ENCODE measurements at places on chromosomes 6 and 20.

DNA sequence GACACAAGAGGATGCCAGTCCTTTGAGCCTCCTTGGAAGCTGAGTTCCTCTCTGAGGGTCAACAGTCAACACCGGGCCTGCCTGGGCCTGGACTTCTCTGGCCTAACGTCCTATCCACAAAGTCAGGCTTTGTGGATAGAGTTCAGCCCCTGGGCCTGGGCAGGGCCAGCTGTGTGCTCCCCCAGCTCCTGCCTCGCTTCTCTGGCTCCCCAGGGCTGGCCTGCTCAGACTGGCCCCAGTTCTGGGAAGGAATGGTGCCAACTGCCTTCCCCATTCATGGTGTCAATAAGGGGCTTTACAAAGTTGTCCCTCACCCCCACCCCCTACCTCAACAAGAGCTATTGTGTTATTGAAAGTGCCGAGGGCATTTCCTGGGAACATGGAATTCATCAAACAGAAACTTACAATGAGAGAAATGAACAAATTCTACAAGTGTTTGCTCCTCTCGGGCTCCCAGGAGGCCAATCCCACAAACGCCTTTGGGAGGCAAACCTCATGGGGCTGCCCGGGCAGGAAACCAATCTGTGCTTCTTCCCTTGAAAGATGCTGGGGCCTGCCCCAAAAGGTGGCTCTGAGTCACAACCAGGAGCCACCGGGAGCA lies 26.5 kb upstream of the PPP1R14C start:
- DNase-seq, result no peak

GRCh38 chr6:43334466-43335095 lies 26.0 kb upstream of the CRIP3 start:
- DNase-seq, result no peak

GRCh38 chr20:63701051-63701328 lies 4.5 kb downstream of the TNFRSF6B start:
- DNase-seq, result no peak

DNA sequence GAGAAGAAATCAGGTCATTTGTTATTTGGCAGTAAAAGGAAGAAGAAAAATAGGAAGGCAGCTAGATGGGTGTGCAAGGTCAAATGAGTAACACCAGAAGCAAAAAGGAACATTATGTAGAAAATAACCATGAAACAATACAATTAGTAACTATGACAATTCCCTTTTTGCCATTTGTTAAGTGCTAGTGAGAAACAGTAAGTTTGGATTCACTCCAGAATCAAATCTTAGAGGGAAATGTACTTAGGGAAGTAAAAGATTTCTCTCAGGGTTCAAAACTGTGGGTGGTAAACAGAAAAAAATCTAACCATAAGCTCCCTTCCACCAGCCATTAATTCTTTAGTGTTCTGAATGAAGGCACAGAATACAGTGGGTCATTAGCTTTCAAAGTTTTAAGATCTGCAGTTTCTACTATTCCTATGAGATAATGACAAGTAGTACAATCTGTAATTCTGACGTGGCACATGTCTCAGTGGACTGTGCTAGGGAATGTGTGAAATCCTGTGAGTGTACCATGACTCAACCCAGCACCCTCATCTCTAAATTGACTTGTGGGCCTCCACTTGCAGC lies 17.1 kb downstream of the REPS1 start:
- DNase-seq, result no peak

- DNase-seq, result no peak
Measured at GRCh38 chr6:136975089-136975715, 53.1 kb downstream of the SLC35D3 start.

DNA sequence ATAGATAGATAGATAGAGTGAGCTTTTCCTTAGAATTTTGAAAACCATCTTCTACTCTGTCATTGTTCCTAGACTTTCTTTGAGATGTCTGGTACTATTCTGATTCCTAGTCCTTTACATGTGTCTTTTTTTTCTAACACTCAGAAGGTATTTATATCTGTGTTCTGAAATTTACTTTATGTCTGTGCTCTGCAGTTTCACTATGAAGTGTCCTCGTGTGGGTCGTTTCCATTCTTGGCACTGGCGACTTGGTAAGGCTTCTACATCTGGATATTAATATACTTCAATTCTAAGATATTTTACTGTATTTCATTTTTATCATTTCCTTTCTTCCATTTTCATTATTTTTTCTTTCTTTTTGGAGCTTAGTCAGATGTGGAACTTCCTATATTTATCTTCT lies 87.0 kb downstream of the FHL5 start:
- DNase-seq, result no peak

- no peak for DNase-seq
Measured at GRCh38 chr6:123785039-123785438, 18.6 kb upstream of the NKAIN2 start.

DNA sequence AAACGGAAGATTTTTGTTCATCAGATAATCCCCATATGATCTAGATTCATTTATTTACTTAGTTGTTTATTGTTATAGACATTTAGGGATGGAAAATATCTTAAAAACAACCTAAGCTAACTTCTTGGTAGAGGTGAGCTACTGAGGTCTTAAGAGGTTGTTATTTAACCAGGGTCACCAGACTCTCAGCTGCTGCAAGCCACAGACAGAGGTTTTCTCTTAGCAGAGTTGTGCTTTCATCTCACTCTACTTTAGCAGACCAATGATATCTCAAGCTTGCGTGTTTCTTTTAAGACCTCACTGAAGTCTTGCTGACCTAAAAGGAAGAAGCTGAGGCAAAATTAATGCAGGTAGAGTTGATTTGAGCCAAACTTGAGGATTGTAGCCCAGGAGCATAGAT lies 43.6 kb downstream of the NCOA7 start:
- no peak for DNase-seq

GRCh38 chr20:45052698-45053429 lies 48.1 kb downstream of the KCNS1 start:
- DNase-seq, result no peak

DNA sequence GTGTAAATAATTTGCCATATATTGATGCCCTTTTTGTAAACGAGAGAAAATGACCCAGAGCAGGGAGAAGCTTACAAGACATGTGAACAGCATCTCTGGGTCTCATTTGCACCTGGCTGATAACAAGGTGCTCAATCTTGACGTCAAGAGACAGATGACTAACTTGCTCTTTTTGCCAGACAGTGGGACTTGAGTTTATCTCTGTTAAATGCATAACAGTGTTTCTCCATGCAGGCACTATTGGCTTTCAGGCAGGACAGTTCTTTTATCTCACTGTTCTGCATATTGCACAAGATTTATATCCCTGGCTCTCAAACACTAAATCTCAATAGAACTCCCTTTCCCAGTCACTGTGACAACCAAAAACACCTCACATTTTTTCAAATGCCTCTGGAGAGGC lies 56.4 kb downstream of the RFX6 start:
- DNase-seq, result no peak

DNA sequence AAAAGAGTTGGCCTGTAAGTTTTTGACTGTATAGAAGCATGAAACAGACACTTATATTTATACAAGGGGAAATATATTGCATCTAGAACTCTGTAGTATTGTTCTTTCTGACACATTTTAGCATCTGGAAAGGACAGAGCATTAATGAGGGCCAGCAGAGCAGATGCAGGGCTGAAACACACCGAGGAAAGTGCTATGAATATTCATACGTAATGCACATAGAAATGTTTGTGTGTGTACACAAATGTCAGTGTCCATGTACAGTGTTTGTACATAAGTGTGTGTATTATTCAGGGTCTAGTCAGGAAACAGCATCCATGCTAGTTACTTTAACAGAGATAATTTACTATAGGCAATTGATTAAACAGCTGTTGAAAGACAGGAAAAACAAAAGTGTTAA lies 146.5 kb upstream of the DTNBP1 start:
- DNase-seq, result no peak

- peak; percentile 20 for DNase-seq
Measured at GRCh38 chr6:168158213-168158979, 79.4 kb upstream of the FRMD1 start.

DNA sequence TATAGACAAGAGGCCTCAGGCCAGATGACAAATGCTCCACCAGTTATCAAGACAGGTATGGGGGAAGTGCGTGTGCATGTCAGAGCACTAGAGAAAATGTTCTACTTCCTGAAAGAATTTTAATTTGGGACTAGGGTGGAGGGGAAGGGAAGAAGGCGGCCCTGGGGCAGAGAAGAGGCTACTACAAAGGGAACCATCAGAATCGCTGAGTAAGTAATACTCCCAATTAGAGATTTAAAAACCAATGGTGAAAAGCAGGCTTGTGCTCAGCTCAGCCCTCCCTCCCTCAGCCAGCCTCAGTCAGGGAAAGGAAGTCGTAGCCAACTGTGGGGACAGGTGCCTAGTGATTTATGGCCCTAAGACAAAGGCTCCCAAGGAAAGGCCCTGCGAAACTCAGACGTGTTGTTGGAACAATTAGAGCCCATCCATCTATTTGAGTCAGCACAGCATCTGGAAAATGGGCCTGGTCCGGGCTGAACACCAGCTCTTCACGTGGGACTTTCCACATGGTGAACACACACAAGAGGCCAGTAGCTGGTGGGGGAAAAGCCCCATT lies 15.0 kb upstream of the MAFB start:
- no peak for DNase-seq

- DNase-seq, result no peak
Measured at GRCh38 chr6:19812512-19813119, 24.6 kb upstream of the ID4 start.

DNA sequence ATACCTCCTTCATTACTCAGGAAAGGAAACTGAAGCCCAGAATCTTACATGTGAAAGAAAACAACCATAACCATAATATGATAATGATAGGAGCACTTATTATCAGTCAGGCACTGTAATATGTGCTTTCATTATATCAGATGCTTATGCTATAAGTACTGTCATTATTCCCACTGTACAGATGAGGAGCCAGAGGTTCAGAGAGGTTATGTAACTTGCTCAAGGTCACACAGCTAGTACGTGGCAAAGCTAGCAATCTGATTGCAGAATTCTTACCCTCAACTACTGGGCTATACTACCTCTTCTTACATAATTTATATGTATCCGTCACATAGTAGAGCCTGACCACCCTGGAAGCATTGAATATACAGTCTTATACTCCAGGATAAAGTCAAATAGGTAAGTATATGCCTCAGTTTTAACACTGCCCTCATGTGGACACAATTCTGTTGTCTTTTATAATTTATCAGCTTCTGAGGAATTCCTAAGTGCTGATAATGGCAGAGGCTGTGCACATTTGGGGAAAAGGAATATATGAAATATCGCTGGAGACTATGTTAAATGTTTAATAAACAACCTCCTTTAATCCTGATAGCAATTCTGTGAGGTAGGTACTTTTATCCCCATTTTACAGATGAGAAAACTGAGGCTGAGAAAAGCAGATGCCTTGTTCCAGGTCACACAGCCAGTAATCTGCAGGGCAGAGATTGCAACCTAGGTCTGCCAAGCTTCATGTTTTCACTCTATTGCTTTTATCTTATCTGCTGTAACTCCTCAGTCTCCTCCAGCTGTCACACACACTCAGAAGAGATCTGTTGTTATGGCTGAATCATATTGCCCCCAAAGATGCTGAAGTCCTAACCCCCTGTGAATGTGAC lies 13.4 kb downstream of the BCAS1 start:
- no peak for DNase-seq

- no peak for DNase-seq
Measured at GRCh38 chr6:139142262-139142661, 7.4 kb downstream of the HECA start.

DNA sequence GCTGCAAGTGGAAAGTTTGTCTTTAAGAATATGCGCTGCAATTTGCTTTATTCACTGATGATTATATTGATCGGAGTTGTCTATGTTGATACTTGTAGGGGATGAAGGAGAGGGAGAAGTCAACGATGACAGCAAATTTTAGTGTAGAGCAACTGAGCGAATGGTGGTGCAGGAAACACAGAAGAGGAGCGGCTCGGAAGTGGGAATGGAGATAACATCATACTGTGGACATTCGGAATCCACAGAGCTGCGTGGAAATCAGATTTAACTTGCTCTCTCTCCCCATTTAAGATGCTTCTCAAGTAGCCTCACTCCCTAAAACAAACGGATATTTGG lies 722 bp upstream of the TMEM14B start:
- no peak for DNase-seq

- DNase-seq, result peak; percentile 61
Measured at GRCh38 chr6:89834884-89835792, 5.5 kb downstream of the CASP8AP2 start.

GRCh38 chr6:7218406-7218988 lies 94.5 kb downstream of the SSR1 start:
- DNase-seq, result no peak

DNA sequence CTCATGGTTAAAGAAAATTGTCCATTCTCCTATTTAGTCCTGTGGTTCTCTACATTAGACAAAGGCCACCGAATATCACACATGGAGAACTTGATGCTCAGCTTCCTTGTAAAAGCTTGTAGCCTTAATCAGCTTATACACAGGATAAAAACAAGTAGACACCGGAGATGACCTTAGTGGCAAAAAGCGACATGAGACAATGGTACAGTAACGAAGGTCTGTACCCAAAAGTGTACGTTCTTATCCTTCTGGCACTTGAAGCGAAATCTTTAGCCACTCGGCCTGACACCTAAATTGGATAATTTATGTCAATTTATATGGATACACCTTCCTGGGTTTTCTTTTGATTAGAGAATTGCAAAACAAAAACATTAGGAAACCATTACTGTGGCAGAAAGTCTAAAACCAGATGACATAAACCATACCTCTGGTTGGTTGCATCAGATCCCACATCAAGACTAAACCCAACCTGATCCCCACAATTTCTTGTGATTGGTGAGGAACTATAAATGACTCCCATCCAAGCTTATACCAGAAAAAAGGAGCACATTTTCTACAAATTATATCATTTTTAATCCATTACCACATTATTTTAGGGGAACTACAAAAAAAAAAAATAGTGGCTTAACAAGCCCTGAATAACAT lies 6.1 kb downstream of the RBM39 start:
- no peak for DNase-seq

DNA sequence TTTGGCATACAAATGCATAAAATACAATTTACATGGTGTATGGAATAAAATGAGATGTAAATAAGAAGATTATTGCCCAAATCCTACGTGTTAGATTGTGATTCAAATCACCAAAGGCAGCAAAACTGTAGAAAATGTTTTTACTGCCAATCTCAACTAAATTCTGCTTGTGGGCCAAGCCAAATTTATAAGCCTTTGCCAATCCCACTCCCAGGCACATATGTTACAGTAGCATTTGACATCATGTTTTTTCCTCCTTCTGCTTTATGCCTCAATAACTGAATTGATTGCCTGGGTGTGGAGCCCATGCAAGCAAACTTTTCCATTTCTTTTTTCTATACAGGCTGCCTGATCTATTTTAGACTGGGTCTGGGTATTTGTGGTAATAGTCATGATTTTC lies 36.3 kb upstream of the LRRC1 start:
- DNase-seq, result no peak

GRCh38 chr6:134247231-134247833 lies 70.6 kb downstream of the SGK1 start:
- peak; percentile 67 for DNase-seq

All from activated CD8-positive, alpha-beta memory T cell treated with anti-CD3 and anti-CD28 coated beads, Interleukin-2, amount 50 U/mL, for 48 hours (primary cell).